ENCODE measurements at places on chromosomes 2 and 18.

DNA sequence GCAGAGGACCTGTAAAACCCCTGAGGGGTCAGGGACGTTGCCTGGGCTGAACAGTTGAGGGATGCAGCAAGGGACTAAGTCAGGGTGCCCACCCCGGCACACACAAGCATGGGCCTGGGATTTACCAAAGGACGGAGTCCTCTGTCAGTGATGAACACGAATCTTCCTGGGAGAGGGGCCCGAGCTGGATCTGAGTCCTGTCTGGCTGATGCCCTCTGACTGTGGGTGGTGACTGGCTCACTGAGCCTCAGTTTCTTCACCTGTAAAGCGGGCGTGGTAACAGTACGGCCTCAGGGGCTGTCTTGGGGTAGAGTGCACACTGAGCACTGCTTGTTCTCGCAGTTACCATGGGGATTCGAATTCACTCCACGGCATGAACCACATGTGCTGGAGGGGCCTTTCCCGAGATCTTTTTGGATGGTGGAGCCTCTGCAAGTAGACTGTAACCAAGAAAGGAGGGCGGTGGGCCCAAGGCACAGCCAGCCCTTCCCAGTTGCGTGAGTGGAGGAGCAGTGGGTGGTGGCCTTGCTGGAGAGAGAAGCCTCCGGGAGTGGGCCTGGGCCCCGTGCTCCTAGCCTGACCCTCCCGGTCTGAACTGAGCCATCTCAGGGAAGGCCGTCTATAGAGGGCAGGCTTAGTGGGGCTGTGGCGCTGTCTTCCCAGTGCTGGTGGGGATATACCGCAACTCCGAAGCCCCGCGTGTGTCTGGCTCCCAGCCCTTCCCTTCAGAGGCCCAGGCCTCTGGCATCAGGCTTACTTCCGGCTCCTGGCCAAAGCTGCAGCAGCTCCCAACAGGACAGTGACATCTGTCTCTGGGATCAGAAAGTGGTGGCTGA lies 130.8 kb upstream of the HS6ST1 start:
- peaks cover 4% of the 10 kb centered on the region for H3K27me3 ChIP-seq
- H3K27ac ChIP-seq, result no peak overlapping the region
- H3K4me3 ChIP-seq, result no peak overlapping the region
- H3K4me1 ChIP-seq, result no peaks in the 10 kb centered on the region
- H3K36me3 ChIP-seq, result no peaks in the 10 kb centered on the region
- no peak for DNase-seq

GRCh38 chr2:190864375-190864774 lies 16.2 kb upstream of the GLS start:
- H3K4me1 ChIP-seq, result peaks cover 24% of the 10 kb centered on the region
- no peak overlapping the region for H3K4me3 ChIP-seq
- H3K27me3 ChIP-seq, result no peaks in the 10 kb centered on the region
- DNase-seq, result no peak

DNA sequence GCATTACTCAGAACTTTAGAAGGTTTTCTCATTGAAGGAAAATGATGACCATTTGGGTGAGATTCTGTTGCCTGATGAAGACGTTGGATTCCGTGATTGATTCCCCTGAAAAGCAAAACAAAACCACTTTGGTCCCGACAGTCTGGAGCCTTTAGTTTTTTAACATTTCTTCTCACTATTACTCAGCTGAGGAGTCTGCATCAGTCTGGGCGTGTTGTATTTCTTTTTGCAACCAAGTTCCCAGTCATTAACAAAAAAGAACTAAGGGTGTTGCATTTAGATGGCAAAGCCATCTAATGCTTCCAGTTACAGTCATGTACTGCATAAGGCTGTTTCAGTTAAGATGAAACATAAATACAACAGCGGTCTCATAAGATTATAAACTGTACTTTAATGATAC lies 343.1 kb upstream of the CDH2 start:
- H3K27me3 ChIP-seq, result no peaks in the 10 kb centered on the region
- no peaks in the 10 kb centered on the region for H3K36me3 ChIP-seq
- no peak overlapping the region for H3K27ac ChIP-seq

- no peaks in the 10 kb centered on the region for H3K4me1 ChIP-seq
- H3K27ac ChIP-seq, result no peak overlapping the region
- H3K4me3 ChIP-seq, result no peak overlapping the region
Measured at GRCh38 chr2:36556842-36557241, 41.1 kb downstream of the FEZ2 start.

DNA sequence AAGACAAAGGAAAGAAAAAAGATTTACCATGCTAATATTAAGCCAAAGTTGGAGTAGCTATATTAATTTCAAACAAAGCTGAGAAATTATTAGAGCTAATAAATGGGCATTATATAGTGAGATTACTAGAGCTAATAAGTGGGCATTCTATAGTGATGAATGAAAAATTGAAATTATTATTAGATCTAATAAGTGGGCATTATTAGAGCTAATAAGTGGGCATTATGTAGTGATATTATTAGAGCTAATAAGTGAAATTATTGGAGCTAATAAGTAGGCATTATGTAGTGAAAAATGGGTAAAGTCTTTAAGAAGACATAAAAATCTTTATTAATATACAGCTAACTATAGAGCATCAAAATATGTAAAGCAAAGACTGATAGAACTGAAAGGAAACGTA lies 745.7 kb downstream of the TRIB2 start:
- no peaks in the 10 kb centered on the region for H3K4me1 ChIP-seq
- H3K27me3 ChIP-seq, result no peaks in the 10 kb centered on the region
- H3K4me3 ChIP-seq, result no peak overlapping the region
- DNase-seq, result no peak

DNA sequence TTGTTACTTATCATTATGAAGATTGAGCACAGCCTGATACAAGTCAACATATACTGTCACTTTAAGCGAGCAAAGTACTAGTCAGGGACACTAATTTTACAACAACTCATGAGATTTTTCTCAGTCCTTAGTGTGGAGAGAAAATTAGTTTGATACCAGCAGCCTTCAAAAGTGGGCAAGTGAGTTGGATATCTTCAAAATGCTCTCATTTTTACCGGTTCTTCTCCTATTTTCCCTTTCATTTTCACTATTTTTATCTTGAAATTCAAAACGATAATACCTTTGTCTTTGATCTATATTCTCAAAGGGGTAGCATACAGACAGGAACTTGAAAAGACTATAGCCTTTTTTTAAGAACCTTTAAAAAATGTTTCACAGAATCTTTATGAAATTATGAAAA lies 52.0 kb upstream of the UBXN4 start:
- no peaks in the 10 kb centered on the region for H3K27me3 ChIP-seq
- H3K4me1 ChIP-seq, result peaks cover 38% of the 10 kb centered on the region
- H3K27ac ChIP-seq, result peak overlapping the region; percentile 87
